ENCODE measurements at places on chromosomes 3 and 15.
A peak's percentile ranks its signal among the peaks of the same experiment; 100 is the strongest.

DNA sequence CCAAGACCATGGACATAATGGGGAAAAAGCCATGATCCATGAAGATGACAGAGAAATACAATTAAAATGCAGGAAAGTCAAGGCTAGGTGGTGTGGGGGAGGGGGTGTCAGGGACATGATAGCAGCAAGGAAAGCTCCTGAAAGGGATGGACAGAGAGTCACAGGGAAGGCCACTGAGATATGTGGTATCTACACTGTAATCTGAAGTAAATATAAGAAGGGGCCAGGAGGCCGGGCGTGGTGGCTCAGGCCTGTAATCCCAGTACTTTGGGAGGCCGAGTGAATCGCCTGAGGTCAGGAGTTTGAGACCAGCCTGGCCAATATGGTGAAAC lies 62.5 kb downstream of the FOXP1 start:
- DNase-seq: no peak

GRCh38 chr3:48397767-48398681 lies 26.0 kb downstream of the FBXW12 start:
- no peak for DNase-seq

DNA sequence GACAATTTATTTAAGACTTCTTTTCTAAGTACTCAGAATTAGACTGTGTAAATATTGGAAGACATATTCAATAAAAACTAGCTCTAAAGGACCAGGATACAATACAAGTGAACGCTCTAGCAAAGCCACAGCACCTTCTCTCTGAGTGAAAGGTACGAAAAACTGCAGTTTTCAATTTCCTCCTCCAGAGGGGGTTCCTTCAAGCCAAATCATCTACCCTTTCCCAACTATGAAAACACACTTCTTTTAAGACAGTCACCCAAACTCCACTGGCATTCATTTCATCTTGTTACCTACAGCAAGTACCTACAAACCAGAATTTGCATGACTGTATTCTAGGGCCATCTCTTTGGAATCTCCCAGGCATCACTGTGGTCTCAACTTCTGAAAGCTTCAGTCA lies 165.8 kb downstream of the ERC2 start:
- DNase-seq: no peak

- DNase-seq: no peak
Observed at GRCh38 chr3:45547764-45548680, 46.5 kb upstream of the LIMD1 start.

GRCh38 chr15:48406911-48407310 lies 75.7 kb downstream of the DUT start:
- DNase-seq: no peak

DNA sequence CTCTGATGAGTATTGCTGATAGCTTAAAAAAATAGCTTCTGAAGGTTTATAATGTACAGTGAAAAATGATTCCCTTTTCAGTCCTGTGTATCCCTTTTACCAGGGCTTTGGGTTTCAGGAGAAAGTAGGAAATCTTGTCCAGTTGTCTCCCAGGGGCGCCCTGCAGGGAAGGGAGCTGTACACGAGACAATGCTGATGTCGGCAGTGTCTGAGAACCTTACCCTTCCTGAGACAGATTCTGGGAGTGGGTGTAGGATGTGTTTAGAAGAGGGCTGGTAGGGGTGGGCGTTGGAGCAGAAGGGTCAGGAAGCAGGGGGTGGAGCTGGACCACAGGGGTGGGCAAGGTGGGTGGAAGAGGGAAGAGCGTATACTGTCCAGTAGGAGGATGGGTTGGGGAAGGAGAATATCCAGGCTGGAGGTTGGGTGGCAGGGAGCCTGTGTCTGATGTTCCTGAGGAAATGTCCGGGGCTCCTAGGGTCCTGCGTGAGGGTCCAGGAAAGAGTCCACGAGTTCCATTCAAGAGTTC lies 5.6 kb downstream of the THPO start:
- no peak for DNase-seq

DNA sequence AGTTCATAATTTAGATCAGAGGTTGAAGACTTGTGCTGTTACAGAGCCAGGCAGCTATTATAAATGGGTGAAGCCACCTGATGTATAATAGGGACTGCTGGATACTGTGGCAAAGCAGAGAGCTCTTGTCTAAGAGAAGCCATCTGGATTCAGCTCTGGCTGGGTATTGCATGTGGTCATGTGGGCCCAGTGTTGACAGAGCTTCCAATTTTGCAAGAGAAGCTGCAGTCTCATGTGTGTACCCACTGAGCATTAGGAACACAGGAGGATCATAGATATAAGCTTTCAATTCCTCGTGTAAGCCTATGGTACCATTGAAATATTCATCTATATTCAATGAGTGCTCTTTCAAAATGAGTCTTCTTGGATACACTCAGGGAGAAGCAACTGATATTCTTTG lies 303.9 kb upstream of the SLCO3A1 start:
- no peak for DNase-seq

- DNase-seq: no peak
Observed at GRCh38 chr3:87541723-87542122, 265.3 kb upstream of the POU1F1 start.

- peak; percentile 71 for DNase-seq
Observed at GRCh38 chr3:141875374-141875892, 1.0 kb upstream of the ATP1B3 start.

GRCh38 chr15:63678393-63678792 lies 81.2 kb downstream of the FBXL22 start:
- no peak for DNase-seq

GRCh38 chr3:129686941-129687340 lies 80.5 kb upstream of the PLXND1 start:
- DNase-seq: no peak

GRCh38 chr3:34090876-34091275 lies 292.4 kb downstream of the PDCD6IP start:
- DNase-seq: no peak

DNA sequence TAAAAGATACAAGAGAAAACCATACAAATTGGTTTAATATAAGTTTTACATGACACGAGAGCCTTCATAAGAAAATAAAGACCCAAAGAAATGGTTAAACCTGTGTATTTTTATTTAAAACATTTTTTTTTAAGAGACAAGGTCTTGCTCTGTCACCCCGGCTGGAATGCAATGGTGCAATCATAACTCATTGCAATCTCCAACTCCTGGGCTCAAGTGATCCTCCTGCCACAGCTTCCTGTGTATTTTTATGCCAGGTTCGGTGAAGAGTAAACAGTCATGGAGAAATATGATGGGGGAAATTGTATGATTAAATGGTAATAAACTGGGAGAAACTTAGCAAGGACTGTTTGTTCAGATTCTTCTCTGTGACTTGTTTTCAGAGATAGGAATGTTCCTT lies 441.0 kb downstream of the TUSC7 start:
- DNase-seq: no peak

DNA sequence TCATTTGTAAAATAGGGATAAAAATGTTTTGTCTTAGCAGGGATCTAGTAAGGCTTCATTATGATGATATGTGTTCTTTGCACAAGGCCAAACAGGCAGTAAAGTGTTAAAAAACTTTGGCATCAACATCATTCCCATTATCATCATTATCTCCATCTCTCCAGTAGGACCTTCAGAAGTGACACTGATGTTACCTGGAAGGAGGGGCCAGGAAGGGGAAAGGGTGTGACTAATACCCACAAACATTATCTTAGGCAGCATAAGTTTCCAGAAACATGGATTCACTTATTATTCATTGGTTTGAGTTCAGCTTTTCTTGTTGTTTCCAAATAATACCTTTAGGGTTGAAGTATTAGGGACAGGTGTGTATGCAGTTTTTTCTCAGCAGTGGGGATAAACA lies 399.6 kb downstream of the PTPRG start:
- DNase-seq: no peak

- no peak for DNase-seq
Observed at GRCh38 chr15:68592054-68592453, 13.3 kb downstream of the CORO2B start.

DNA sequence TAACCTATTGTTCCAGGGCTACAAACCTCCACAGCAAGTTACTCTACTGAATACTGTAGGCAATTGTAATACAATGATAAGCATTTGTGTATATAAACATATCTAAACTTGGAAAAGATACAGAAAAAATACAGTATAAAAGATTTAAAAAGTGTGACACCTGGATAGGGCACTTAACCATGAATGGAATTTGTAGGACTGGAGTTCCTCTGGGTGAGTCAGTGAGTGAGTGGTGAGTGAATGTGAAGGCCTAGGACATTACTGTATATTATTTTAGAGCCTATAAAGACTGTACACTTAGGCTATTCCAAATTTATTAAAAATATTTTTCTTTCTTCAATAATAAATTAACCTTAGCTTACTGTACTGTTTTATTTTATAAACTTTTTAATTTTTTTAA lies 38.4 kb upstream of the SLC25A36 start:
- no peak for DNase-seq

GRCh38 chr15:31387092-31387478 lies 60.5 kb downstream of the KLF13 start:
- DNase-seq: no peak

DNA sequence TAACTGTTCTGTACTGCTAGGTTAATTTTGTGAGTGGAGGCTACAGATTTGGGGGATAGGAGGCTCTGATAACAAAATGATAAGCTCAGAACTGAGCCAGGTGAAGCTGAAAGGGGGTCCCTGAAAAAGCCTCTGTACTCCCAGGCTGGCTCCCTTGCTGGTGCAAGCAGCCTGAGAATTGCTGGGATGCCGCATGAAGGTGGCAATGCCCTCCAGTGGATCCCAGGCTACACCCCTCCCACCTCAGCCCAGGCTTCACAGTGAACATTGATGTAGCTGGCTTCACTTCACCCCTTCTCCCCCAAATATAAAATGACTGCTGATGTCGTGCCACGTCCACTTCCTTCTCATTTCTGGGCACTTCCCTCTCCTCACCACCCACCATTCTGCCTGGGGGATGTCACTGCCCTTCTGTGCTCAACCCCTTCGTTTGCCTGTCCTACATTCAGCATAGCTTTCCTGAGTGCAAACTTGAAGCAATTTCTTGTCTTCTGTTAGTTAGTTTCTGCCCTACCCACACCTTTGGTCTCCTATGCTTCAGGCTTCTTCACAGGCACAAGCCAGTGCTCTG lies 9.7 kb upstream of the ARHGEF26 start:
- DNase-seq: no peak

GRCh38 chr3:74664606-74665005 lies 50.1 kb upstream of the CNTN3 start:
- DNase-seq: no peak

DNA sequence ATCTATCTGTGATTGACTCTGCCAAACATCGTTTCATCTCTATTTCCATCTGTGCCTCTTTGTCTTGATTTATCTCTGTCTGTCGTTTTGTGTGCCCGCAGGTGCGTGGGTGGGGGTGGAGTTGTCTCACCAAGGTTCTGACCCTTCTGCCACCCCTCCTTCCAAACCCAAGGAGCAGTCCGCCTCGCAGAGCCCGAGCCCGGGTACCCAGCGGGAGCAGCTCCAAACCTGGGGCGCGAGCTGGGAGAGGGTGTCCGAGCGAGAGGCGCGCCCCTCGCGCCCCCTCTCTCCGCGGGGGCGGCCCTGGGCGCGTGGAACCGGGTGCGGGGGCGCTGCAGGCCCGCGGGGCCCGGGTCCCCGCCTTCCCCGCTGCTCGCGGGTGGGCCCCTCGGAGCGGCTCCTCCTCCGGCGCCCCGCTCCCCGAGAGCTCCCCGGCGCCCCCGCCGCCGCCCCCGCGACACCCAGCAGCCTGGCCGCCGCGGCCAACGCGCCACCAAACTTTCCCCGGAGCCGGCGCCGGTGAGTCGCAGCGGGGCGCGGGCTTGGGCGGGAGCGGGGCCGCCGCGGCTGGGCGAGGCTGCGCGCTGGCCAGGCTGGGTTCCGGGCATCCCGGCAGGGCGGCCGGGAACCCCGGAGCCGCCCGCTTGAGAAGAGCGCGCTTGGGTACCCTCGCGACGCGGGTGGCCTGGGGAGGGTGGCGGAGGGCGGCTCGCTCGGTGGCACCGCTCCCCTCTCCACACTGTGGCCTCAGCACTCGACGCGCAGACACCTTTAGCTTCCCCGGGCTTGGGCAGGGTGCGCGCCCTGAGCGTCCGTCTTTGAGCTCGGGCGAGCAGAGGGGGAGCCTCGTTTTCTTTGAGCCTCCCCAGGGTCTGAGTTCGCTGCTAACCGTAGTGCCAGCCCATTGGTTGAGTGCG lies at the start of gene HRH1:
HRH1 (plus strand) TSS at position 458 of the 917 bp plus-strand sequence. CDS start 104,545 bp downstream, outside the sequence.
- DNase-seq: no peak

- no peak for DNase-seq
Observed at GRCh38 chr3:11464356-11464755, 179.4 kb downstream of the VGLL4 start.

GRCh38 chr3:150273396-150273795 lies 134.7 kb upstream of the TSC22D2 start:
- DNase-seq: no peak

DNA sequence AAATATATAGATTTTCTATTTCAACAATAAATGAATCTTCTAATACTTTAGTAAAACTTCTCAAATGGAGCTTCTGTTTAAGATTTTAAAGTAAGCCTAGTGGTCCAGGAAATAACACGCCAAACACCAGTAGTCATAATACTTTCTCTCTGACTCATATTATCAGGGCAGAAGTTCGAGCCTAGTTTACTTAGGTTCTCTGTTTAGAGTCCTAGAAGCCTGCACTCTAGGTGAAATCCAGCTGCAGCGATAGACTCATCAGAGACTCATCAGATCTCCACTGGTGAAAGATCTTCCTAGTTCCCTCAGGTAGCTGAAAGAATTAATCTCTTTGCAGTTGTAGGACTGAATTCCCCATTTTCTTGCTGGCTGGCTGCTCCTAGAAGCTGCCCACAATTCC lies 552.5 kb upstream of the ROBO2 start:
- DNase-seq: no peak

DNA sequence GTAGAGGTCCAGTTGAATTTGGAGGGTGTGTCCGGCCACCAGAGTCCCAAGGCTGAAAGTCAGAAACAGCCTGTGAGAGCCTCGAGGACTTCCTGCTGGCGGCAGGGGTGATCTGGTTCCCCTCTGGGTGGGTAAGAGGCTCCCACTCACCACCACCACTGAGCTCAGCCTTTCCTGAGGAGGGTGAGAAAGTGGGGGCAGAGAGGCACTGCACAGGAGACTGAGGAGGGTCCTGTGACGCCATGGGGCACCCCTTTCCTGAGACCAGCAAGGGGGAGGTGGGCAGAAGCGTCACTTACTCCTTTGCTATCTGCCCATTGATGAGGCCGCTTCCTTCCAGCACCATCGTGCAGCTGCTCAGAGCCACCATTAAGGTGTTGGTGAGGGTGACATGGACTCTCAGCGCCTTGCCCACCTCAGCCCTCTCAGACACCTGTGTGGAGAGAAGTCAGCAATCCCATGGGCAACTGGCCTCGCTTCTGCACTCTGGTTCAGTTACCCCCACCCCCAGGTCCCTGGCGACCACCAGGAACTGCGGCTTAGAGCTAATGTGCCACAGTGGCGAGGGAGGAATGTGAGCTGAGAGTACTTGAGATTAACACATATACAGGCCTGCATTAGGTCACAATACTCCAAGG lies 10.0 kb upstream of the TGM5 start:
- DNase-seq: no peak

- no peak for DNase-seq
Observed at GRCh38 chr3:10145685-10146084, 4.1 kb downstream of the VHL start.

DNA sequence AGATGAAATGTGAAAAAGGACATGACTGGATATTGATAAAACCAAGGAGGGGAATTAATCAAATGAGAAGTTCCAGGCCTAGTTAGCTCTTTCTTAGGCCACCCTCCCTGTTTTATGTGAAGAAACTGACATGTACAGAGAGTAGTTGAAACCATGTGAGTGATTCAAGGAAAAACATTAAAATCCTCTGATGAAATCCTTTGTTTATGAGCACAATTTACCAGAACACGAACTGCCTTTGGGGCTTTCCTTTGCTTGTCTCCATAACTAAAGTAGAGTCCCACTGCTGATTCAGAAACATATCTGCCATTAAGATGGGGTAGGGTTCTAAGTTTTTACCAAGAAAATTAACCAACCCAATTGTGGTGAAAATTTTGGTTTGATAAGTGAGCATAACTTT lies 558.3 kb downstream of the NR2F2 start:
- no peak for DNase-seq
